ENCODE measurements at places on chromosomes 7 and 10. TPM values are rescaled to one million over a fixed set of nuclear protein-coding genes. Genes with fewer than 3 reads are reported as not detected.

OR2A12 gene
- not detected for total RNA-seq

DNA sequence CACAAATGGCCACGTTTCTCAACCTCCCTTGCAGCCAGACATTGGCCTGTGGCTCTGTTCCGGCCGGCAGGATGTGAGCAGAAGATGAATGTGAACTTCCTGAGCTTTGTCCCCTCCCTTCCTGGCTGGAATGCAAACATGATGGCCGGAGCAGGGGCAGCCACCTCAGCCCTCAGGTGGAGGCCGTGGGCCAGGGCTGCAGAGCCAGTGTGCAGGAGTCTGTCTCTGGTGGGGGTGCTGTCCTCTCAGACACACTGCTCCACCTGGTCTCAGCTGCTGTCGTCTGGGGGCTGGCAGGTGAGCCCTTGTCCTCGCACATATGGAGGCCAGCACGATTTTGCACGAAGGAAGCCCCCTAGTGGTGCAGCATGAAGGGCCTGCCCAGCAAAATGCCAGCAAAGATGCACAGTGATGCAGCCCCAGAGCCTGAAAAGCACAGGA lies 25.3 kb upstream of the PWWP2B start:
- DNase-seq: no peak

- DNase-seq: peak; percentile 23
Measured at GRCh38 chr10:44313761-44314165, 71.1 kb downstream of the CXCL12 start.

DNA sequence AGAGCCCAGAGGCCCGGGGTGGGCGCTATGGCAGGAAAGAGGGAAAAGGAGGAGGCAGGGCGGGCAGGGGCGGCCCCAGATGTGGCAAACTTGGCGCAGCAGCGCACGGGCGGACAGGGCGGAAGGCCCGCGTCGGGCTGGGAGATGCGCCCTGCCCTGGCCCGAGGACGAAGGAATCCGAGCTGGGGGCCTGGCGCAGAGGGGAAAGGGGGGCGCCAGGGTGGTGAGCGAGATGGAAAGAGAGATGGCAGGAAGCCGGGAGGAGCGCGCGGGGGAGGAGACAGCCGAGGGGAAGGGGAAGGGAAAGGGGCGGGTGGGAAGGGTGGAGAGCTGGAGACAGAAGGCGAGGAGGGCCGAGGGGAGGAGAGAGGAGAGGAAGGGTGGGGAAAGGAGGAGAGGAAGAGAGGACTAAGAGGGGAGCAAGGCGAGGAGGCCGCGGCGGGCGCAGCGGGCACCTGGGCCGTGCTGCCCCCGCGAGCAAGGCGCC lies at the start of gene MARVELD1:
Gene MARVELD1, plus strand, starts transcription at position 392 of the 487 bp plus-strand sequence. CDS start 147 bp downstream, outside the sequence.
- peak; percentile 64 for DNase-seq

GRCh38 chr7:100573691-100574361 lies at the start of gene SAP25:
Gene SAP25 (minus strand): TSS chr7:100573900. CDS start chr7:100573742, 158 bp downstream.
- no peak for DNase-seq

DNA sequence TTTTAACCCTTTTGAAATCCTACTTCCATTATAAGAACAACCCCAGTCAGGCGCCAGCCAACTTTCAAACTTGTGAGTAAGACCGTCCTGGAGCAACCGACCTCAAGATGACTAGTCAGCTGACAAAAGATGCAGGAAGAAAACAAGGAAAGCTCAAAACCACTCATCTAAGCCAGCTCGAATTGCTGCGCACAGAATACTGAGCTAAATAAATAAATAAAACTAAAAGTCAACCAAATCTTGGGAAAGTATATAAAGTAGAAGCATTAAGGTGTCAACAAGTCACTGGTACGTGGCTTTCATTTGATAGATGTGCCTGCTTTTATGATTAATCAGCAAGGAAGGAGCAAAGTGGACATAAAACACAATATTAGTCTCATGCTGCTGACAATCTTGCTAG lies 1269.8 kb downstream of the XPNPEP1 start:
- peak; percentile 75 for DNase-seq

DNA sequence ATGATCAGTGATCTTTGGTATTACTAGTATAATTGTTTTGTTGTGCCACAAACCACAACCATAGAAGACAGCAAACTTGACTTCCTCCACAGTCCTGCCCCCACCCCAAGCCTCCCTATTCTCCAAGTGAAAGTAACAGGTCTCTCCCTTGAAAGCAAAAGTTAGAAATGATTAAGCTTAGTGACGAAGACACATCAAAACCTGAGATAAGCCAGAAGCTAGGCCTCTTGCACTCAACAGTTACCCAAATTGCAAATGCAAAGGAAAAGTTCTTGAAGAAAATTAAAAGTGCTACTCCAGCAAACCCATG lies 7.5 kb downstream of the SAR1A start:
- peak; percentile 11 for DNase-seq
